Suppressor macrophage treated with lipopolysaccharide for 1 hour (primary cell): ENCODE measurements at places on chromosomes 3 and 15.
A peak's percentile ranks its signal among the peaks of the same experiment; 100 is the strongest.

GRCh38 chr3:127069814-127070440 lies 87.0 kb downstream of the PLXNA1 start:
- no peak for DNase-seq

- DNase-seq: no peak
Measured at GRCh38 chr3:25863416-25863959, 73.6 kb downstream of the OXSM start.

DNA sequence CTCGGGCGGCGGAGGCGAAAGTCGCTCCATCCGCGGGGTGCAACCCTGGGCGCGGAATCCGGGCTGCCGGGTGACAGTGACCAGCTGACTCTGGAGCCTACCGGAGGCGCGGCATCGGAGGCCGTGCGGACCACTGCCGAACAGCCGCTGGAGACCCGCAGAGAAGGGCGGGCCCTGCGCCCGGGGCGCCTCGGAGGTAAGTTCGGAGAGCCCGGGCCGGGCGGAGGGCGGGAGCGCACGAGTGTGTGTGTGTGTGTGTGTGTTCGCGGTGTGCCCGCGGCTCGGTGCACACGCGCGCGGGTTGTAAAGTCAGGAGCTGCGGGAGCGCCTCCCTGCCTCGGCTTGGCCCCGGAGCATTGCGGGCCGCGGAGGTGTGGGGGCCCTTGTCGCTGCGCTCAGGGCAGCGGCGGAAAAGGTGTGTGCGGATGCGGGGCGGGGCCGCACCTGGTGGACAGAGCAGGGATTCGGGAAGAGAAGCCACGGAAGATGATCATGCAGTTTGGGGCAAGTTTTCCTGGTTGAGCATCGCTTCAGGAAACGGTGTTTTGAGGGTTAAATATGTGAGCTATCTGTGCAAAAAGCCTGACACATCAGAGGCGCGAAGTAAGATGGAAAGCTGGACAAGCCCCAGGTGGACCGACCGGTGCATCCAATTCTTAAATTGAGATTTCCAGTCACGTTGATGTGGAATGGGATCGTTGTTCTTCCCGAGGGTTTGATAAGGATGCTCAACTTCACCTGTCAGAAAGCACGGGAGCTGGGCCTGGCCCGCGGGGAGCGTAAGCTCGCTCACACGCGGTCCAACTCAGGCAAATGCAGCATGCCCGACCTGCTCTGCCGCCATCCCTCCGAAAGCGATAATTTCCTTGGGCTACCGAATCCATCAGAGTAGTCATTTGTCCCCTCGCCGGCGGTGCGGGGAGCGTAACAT lies 474 bp downstream of the MINAR1 start:
- no peak for DNase-seq

- no peak for DNase-seq
Measured at GRCh38 chr3:72969766-72970165, 26.8 kb upstream of the PPP4R2 start.

GRCh38 chr3:76673171-76673570 lies 366.7 kb upstream of the ROBO2 start:
- no peak for DNase-seq

DNA sequence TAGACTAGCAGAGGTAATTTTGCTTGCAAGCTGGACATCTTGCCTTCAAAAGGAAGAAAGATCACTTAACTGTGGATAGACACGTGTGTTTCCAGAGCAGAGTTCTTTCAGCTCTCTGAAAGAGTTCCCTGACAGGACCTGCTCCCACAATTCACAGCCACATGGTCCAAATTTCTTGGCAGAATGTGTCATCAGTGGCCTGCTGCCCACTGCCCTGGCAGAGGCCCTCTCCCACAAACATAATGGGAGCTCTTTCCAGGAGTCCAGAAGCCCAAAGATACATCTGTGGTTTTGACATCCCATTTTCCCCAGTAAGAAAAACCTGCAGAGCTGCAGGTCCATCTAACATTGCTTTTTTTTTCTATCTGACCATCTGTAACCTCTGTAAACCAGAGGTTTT lies 48.3 kb downstream of the SERPINI1 start:
- no peak for DNase-seq

DNA sequence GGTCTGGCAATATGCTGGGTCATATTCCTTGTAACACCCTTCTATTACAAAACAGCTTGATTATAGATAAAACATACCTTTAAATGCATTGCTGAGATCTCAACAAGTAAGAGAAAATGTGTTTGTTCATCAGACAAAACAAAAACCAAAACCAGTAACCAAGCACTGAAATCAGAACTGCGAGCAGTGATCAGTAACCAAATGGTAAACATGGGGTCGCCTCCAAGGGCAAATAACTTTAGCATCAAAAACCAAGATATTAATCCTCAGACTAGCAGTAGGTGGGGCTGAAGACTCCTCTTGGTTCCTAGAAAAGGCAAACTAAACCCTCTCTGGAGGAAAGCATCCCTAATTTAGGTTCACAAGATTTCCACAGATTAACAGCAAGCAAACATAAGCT lies 6.6 kb upstream of the HESX1 start:
- DNase-seq: no peak

- no peak for DNase-seq
Measured at GRCh38 chr15:23869396-23869795, 182.3 kb upstream of the NDN start.

DNA sequence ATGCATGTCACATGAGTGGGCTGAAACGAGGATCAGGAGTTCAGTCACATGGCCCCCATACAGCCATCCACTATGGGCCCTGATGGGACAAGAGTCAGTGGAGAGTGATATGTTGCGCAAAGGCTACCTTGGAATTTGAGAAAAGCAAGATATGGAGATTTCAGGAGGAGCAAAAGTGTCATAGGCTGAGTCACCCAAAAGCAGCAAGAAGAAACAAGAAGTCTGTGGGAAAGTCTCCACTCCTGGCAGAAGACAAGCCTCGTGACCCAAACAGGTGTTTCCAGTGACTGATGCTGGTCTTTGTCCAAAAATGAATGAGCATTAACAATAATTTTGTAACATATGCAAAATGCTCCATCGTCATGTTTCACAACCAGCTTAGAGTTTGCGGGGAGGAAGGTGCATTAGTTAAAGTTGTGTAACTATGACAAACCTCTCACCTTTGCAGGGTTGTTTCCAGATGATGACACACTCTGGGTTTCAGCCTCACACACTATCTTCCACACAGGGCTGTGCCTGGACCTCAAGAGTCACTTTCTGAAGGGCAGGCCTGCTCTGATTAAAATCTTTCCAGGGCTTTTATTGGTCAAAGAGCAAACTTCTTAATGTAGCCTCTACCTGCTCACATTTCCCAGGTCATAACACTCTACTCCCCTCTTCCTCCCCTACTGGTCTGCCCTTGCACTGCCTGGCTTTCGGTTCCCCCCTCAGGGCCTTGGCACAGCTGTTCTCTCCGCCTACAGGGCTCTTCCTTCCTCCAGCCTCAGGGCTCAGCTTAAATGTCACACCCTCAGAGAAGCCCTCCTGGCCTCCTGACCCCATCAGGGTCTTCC lies 3.9 kb upstream of the DNASE1L3 start:
- DNase-seq: peak; percentile 73

DNA sequence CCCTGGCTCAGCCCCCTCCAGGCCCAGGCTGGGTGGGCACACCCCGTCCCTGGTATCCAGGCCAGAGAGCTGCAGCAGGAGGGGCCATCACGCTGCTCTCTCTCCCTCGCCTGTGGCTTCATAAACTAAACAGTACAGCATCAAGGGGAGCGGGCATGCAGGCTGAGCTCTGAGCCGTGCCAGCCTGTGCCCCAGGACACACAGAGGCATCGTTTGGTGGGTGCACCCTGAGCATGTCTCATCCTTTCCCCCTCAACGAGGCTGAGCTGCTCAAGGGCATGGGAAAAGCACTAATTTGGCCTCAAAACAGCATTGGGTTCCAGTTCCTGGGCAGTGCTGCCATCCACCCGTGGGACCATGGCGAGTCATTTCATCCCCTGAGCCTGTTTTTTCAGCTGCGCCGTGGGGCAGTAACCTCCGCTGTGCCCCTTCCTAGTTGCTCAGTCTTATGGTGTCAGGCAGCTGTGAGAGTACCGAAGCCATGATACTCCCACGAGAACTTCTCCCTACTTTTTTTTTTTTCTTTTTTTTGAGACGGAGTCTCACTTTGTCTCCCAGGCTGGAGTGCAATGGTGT lies 79.6 kb downstream of the CPN2 start:
- DNase-seq: no peak

DNA sequence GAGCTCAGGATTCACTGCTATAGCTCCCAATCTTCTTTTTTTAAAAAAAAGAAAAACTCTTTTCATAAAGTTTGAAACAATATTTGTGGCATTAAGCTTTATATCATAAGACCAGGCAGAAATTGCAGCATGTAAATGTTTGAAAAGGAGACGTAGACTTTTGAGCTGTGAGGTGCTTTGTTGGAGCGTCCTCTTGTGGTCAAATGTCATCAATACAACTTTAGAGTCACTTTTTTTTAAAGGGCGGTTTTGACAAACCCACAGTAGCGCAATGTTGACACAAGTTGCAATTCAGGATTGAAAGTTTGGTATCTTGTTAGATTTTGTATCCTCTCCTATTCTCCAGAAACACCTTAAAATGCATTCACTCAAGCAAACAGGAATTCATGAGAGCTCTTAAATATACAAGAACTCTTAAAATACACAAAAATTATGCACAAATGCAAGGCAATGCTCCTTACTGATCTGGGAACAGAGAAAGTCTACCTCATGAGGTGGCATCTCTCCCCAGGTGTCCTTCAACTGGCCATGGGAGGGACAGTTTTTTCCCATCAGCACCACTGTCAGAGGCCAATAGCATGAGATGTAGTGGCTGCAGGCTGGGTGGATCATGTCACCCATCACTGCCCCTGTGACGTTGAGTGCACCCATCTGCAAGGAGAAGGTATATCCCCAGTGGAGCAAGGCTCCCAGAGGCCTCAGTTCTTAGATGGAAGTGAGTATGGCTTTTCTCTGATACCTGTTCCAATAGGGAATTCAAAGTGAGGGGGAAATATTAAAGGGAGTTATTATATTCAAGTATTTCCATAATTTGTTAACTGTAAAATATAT lies 70.7 kb downstream of the ANXA2 start:
- peak; percentile 68 for DNase-seq

GRCh38 chr3:89058371-89058770 lies 49.0 kb upstream of the EPHA3 start:
- DNase-seq: no peak

GRCh38 chr3:77814845-77815244 lies 774.9 kb downstream of the ROBO2 start:
- DNase-seq: no peak

DNA sequence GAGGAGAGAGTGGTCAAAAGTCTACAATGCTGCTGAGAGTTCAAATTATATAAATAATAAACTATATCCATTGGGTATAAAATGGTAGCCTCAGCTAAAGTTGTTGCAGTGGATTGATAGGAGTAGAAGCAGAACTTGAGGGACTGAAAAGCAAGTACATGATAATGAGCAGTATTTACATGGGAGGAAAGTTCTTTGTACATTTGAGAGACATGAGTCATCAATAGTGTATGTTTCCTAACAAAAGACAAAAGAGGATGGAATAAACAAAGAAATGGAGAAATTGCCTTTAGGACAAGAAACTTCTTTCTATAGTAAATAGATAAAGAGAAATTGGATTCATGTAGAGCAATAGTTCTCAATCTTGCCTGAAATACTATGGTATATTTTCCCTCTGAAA lies 110.0 kb upstream of the PLSCR5 start:
- no peak for DNase-seq

DNA sequence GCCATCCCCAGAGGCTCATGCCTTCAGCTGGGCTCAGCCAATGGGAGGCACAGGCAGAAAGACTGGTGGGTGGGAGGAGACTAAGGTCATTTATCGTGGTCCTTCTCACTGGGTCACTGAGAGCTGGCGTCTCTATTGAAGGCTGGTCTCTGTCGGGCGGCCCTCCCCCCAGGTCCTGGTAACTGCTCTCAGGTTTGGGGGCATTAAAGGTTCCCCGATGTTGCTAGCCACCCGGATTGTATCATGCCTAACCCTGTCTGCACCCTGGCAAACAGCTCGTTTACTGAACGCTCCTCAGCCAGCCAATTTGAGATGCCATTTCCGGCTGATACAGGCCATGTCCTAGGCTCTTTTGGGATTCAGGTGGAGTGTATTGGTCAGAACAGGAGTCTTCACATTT lies 10.5 kb downstream of the SELENOS start:
- no peak for DNase-seq

DNA sequence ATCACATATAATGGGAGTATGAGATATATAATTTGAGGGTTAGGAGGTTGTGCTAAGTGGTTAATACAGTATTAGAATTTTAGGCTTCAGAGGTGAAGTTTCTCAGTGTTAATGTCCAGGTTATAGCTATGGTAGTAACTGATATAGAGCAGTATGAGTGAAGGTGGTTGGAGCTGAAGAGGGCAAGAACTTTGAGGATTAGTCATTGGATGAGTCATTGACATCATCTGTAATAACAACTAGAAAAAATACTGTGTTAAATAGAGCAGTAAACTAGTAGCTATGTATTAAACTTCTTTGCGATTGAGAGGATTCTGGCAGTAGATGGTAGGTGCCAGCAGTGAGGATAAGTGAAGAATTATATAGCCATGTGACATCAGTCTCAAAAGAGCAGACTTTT lies 47.5 kb upstream of the EIF3J start:
- DNase-seq: peak; percentile 52

DNA sequence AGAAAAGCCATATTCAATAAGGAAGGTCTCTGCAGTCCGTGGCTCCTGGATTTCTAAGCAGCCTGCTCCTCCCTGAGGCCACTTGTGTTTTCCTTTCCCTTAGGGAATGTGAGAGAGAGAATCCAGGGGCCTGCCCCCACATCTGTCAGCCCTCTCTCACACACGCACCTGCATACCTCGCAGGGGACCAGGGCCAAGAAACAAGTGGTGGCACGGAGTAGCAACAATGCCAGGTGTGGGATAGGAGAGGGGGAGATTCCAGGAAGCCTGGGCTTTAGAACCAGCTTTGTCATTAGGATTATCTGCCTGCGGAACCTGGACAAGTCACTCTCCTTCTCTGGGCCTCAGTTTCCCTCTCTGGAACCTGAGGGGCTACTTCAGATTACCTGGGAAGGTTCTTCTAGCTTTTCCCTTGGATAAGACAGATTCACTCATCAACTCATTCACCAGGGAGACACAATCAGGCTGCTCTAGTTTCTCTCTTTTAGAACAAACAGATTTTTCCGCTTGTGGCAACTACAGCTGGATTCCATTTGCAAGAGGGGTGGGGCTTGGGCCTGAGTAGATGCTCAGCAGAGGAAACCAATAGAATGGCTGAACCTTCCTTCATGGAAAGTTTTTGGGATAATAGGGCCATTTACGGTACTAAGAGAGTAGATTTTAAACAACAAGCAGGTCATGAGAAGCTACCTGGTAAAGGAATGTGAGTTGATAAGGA lies 19.5 kb downstream of the BCL6 start:
- DNase-seq: no peak

- no peak for DNase-seq
Measured at GRCh38 chr3:53038679-53039375, 7.0 kb downstream of the SFMBT1 start.

GRCh38 chr3:124467980-124468902 lies 262.0 kb upstream of the UMPS start:
- peak; percentile 59 for DNase-seq

- no peak for DNase-seq
Measured at GRCh38 chr3:196423044-196423781, 9.0 kb downstream of the UBXN7 start.

DNA sequence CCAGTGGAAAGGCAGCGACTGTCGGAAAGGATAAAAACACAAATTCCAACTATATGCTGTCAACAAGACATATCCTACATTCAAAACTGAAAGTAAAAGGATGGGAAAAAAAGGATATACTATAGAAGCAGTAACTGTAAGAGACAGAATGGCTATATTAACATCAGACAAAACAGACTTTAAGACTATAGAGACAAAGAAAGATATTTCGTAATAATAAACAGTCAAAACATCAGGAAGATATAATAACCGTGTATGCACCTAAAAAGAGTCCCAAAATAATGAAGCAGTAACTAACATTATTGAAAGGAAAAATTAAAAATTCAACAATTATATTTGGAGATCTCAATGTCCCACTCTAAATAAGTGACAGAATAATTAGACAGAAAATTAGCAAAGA lies 48.2 kb downstream of the ZNF148 start:
- DNase-seq: no peak
